T-helper 1 cell (primary cell): ENCODE measurements at places on chromosomes 4 and X.

- DNase-seq, result no peak
These were observed 319.4 kb downstream of the SH2D1A start for GRCh38 chrX:124665621-124666400.

DNA sequence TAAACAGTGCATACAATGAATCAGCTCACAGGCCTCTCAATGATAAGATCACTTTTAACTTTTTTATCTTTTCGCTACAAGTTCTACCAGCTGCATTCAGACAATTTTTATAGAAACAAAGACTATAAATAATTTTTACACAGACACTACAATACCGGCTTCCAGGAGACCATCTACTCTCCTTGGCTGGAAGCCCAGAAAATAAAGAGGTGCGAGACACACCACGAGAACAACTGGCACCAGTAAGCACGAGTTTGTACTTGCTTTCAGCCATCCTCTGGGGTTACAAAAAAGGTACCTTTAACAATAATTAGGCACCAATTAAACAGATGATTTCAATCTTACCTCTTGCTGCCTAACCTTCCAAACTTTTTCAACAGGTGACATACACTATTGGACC, 11.2 kb upstream of the PRDX4 start:
- no peak for DNase-seq

- no peak for DNase-seq
These were observed 12.1 kb downstream of the RPGR start for GRCh38 chrX:38315186-38315585.

DNA sequence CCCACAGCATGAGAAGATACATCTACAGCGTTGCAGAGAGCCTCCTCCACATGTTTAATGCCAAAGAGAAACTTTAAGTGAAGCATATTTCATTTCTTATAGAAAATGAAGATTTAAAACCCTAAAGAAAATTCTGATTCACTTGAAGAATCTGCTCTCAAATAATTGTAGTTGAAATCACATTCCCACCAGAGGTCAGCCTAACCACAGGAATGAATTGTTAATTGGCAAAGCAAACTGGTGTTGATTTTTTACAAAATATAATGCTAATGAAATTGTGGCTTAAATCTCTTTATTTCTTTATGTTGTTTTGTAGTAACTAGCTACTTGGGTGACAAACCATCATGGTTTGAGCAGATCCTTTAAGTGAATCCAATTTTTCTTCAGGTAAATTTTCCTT, 31.1 kb upstream of the WDR17 start:
- DNase-seq, result no peak

DNA sequence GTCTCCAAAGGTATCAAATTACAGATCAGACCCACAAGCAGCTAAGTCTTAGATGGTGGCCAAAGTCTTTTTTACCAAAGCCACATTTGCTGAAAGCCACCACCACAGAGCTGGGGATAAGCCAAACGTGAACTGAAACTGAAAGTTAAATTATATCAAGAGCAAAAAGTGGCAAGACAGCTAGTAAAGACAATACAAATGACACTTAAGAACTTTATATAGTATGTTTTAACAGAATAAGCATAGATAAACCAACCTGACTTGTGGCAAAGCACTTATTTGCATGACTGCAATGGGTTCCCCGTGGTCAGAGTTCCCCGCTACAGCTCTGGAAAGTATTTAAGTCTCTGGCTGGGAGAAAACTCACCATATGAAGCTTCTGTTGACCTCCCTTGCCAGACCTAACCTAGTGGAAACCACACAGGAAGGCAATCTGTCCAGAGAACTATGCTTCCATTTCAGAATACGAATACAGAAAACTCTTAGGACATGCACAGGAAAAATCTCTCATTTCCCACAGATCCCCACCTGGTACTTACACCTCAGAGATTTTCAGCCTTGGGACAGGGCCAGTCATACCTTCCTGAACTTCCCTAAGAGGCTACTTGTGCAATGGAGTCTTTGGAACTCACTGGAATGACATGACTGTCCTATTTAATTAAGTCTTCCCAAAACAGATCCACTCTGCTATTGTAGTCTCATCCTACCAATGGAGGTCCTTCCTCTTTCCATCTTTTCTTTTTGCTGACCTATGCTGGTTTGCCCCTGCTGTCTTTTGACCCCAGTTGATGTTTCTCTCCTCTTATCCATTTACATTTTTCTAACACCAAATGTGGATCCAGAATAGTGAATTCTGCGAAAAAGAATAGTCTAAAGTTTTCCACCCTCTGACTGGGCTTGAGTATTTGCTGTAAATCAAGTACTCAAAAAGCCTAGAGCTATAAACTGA, 225.1 kb downstream of the NR3C2 start:
- no peak for DNase-seq

DNA sequence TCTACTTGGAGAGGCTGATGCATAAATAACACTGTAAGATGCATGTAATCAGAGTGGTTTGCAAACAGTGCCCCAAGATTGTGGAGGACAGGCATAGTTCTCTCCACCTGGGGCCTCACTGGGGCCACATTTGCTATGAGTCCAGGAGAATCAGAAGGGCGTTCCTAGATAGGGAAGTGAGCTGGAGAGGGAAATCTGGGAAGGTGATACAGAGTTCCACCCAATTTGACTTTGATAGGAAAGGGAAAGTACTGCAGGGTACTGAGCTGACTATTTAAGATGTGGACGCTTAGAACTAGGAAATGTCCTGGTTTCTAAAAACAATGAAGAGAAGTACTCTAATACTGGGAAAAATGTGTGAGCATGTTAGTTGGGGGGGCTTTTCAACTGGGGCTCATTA, 33.9 kb downstream of the FAM9C start:
- no peak for DNase-seq

GRCh38 chrX:51144828-51145442, 187.7 kb upstream of the NUDT10 start:
- peak; percentile 11 for DNase-seq

- DNase-seq, result no peak
These were observed 303.1 kb downstream of the IQCM start for GRCh38 chr4:149512501-149512900.

GRCh38 chrX:44240036-44240435, 103.4 kb downstream of the EFHC2 start:
- no peak for DNase-seq

- DNase-seq, result no peak
These were observed 199.2 kb downstream of the APBB2 start for GRCh38 chr4:41015016-41015675.

GRCh38 chr4:19494961-19495360, 756.7 kb upstream of the SLIT2 start:
- no peak for DNase-seq

- DNase-seq, result no peak
These were observed 12.7 kb downstream of the GUCY1A1 start for GRCh38 chr4:155679343-155679742.

GRCh38 chr4:39308611-39309010, 57.6 kb downstream of the RFC1 start:
- DNase-seq, result no peak

- DNase-seq, result no peak
These were observed 139.5 kb downstream of the RAPGEF2 start for GRCh38 chr4:159242427-159242826.

- DNase-seq, result no peak
These were observed 39.2 kb downstream of the USP11 start for GRCh38 chrX:47272013-47272408.

DNA sequence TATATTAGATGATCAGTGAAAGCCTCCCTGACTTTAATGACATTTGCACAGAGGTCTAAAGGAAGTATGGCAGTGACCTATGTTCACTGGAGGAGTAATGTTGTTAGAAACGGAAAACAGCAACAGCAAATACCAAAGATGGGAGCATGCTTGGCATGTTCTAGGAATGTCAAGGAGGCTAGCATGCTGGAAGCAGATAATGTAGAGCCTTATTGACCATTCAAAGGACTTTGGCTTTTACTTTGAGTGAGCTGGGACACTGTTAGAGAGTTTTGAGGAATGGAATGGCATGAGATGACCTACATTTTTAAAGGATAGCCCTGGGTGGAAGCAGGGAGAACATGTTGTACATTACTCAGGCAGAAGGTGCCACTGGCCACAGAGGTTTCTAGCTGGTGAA, 6.0 kb downstream of the RPA4 start:
- DNase-seq, result no peak

- no peak for DNase-seq
These were observed 87.7 kb upstream of the SRD5A3 start for GRCh38 chr4:55258152-55258865.

GRCh38 chrX:15322472-15322871, 7.0 kb upstream of the ASB11 start:
- DNase-seq, result no peak

DNA sequence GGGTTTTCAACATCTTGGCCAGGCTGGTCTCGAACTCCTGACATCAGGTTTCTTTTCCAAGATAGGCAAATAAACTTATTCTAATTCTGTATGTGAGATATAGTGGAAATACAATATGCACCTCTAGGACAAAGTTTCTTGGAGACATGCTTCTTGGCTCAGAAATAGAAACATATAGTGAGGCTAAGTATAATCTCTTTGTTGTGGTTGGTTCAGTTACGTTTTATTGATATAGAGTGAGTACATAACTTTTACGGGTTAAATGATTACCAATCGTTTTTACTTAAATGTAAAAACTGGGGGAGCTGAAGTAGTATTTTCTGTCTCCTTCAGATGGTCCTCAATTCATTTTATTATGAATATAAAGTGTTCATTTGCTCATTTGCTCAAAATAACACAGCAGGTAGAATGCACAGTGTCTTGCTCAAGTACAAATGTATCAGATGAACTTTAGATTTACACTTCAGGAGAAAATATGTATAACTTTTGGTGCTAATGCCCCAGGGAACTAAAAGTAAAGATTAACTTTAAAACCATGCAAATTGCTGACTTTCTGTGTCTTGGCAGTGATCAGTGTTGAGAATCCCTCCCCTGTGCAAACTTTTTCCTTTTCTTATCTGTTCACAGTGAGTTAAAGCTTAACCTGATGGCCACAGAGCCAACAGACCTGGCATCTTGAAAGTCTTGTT, 77.6 kb downstream of the AFF1 start:
- no peak for DNase-seq

DNA sequence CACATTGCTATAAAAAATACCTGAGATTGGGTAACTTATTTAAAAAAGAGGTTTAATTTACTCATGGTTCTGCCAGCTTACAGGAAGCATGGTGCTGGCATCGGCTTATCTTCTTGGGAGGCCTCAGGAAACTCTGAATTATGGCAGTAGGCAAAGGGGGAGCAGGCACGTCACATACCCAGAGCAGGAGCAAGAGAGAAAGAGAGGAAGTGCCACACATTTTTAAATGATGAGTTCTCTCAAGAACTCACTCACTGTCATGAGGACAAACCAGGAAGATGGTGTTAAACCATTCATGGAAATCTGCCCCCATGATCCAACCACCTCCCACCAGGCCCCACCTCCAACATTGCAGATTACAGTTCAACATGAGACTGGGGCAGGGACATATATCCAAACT, 10.0 kb upstream of the AFF1 start:
- DNase-seq, result no peak

DNA sequence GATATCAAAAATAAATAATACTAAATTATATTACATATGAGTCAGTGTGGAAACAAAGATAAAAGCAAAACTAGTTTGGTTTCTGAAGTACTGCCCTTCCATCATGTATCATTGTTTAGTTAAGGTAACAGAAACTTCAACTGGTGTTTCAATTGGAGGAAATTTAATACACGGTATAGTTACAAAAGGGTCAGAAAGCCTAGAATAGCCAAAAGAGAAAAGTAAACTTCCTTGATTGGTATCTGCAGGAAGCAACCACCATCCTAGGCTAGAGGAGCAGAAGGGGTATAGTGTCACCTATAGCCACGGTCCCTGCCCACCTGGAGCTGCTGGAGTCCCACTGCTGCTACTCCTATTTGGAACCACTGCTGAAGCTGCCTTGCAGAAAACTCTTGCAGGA, 185.6 kb downstream of the SLC7A11 start:
- DNase-seq, result no peak

DNA sequence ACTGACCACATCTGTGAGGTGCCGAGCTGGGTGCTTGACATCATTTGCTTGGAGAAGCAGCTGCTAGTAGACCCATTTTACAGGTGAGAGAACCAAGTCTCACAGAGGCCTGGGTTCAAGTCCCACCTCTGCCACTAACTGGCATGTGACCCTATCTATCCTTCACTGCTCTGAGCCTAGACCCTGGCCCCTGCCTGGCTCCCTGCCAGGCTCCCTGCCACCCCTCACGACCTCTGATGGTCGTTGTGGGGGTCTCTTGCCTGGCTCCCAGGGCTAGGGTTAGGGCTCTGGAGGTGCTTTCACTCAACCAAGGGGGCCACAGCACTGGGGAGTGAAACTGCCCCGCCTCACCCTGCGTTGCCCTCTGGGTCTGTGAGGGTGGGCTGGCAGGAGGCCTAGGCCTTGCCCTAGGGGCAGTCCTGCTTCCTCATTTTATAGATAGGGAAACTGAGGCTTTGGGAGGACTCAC, 7.2 kb upstream of the ADD1 start:
- no peak for DNase-seq

GRCh38 chrX:84188320-84188834, 378 bp upstream of the RPS6KA6 start:
- no peak for DNase-seq

GRCh38 chr4:91527056-91527455, 776.7 kb upstream of the GRID2 start:
- no peak for DNase-seq
